ENCODE measurements at places on chromosomes 12 and 14. TPM values are rescaled to one million over a fixed set of nuclear protein-coding genes. Genes with fewer than 3 reads are reported as not detected.

The OR4K14 gene
- not detected for total RNA-seq

The ACSS3 gene
- 0.04 TPM for total RNA-seq

The EEF1AKMT3 gene
- total RNA-seq: 4.0 TPM

The TGM1 gene
- 4.3 TPM for total RNA-seq

The CIROP gene
- not detected for total RNA-seq

Data from foreskin keratinocyte (primary cell).